ENCODE measurements at places on chromosomes 4 and X.

DNA sequence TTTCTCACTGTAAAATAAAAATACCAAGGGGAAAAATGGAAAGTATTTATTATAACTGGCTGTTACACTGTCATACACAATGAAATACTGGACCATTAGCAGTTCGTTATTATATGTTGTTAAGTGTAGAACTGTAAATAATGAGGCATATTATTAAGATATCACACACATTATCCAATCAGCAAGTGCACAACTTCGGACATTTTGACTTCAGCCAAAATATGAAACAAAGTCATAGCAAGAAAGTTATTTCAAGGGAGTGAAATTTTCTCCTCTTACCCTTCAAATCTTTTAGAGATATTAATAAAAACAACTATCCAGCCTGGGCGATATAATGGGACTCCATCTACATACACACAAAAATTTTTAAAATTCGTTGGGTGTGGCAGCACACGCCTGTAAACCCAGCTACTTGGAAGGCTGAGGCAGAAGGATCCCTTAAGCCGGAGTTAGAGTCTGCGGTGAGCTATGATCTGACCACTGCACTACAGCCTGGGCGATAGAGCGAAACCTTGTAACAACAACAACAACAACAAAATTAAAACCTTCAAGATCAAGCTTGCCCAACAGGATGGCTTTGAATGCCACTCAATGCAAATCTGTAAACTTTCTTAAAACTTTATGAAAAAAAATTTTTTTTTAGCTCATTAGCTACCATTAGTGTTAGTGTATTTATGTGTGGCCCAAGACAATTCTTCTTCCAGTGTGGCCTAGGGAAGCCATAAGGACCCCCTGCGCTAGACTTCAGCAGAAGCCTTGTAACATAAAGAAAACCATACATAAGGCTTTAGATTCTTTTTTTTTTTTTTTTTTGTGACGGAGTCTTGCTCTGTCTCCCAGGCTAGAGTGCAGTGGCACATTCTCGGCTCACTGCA, 1.3 kb upstream of the CISD2 start:
- no peak for DNase-seq

DNA sequence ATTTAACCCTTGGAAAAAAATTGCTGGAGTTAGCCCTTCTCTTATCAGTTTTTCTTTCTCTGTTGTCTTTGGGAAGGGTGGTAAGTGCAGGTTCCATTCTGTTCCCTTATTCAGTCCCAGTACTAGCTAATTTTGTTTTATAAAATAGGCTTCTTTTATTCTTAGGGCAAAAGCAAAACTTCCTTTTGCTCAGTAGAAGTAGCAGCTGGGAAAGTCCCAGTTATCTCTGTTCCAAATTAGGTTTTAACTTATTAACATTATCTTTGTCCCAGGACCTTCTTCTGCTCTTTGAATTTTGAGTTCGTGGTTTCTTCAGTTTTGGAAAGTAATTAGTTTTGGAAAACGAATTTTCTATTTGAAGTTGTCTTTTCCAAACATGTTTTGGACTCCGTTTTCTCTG, 61.1 kb downstream of the BANK1 start:
- no peak for DNase-seq

DNA sequence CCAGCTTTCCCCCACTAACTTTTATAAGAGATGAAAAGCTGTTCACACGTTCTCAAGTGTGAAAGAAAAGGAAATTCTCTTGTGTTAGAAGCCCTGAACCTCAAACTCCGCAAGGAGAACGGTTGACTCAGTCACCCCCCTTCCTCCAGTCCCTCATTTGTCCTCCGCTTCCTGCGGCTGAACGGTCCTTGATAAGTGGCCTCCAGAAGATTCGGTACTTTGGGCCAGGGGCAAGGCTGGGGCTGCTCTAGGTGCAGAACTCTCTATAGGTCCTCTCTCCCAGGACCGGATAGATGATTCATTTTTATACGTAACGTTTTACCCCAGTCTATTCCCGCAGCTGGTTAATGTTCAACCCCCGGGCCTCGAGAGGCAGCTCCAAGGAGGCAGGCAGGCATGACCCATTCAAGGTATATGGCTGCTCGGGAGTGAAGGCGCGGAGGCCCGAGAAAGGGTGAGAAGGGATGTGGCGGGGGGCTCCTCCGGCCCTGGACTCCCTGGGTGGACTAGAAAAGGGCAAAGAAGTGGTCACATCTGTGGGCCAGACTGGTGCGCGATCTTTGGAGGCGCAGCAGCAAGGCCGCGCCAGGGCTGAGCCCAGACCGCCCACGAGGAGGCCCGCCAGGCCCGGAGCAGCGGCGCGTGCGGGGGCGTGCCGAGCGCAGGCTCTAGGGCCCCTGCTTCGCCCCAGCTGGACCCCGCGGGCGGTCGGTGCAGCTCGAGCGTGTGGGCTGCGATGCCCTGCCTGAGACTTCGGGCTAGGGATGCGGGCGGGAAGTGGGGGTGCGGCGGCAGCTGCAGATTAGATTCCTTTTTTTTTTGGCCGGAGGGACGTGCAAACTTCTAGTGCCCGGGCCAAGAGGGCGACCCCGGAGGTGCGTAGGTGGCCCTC, 11.7 kb downstream of the PITX2 start:
- no peak for DNase-seq

DNA sequence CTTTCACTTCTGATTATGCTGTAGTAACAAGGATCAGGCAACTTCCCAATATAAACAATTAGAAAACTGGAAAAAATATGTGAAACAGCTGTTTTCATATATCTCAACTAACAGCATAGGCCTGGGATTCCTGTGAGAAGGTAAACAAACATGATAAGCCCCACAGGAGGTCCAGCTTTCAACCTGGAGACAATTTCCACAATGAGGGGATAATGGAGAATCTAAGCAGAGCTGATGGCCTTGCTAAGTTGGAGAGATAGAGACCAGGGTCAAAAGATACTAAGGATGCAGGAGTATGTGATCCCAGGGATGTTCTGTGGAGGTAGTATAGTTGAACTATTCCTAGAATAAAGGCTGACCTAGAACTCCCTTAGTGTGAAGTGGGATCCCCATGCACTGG, 452.3 kb upstream of the ACTRT1 start:
- no peak for DNase-seq

- DNase-seq: no peak
Observed at GRCh38 chrX:109773374-109773773, 40.3 kb upstream of the ACSL4 start.

- DNase-seq: no peak
Observed at GRCh38 chr4:78811034-78811433, 34.9 kb downstream of the BMP2K start.

- no peak for DNase-seq
Observed at GRCh38 chr4:37477126-37477525, 209.1 kb downstream of the RELL1 start.

- DNase-seq: no peak
Observed at GRCh38 chr4:166165829-166166420, 292.9 kb downstream of the TLL1 start.

- no peak for DNase-seq
Observed at GRCh38 chr4:37338972-37339371, 94.4 kb downstream of the NWD2 start.

DNA sequence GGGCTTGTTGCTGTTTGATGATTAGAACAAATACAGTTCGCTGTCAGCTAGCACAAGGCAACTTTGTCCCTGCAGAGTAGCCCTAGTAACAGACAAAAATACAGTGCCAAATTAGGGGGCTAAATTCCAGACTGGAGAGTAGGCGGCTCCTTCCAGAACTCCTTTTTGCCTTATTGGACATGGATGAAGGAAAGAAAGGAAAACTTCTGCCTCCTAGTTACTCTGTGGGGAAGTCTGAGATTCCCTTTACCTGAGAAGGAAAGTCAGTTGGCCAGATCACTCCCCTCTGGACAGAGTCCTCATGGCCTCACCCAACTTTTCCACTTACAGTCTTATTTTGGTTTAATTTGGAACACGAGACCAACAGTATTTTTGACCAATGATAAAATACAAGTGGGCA, 140.5 kb upstream of the ADAMTS3 start:
- DNase-seq: no peak

DNA sequence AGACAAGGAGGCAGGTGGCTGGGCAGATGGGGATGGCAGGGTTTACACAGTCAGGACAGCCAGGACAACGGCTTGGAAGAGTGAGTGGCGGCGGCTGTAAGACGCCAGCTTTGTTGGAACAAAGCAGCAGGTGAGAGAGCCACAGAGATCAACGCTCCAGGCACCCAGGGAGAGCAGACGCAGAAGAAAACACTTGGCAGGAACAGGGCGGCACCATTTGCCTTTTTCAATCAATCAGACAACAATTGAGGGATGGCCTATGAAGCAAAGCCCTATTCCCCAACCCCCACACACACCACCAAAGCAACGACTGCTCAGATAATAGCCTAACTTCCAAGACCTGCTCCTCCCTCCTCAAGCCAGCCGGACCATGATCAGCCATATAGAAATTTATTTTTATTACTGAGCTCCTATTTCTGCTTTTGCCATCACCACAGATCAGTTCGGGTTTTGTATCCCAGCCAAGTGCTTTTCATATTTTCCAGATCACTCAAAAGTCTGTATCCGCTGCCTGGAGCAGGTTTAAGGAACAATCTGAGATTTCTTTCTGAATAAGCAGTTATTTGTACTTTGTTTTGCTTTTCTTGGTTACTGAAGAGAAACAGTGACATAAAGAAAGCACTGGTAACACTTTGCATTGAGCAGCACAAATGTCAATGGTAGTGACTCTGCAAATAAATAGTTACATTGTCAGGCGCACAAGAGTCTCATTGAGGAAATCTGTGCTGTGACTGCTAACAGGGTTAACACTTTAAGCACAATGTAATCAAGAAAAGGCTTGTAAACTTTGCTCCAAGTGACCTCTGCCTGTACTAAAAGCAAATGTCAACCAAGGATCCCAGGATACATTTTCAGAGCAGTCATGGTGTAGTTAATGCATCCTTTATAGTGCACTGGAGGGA, 81.8 kb upstream of the RBPJ start:
- no peak for DNase-seq

DNA sequence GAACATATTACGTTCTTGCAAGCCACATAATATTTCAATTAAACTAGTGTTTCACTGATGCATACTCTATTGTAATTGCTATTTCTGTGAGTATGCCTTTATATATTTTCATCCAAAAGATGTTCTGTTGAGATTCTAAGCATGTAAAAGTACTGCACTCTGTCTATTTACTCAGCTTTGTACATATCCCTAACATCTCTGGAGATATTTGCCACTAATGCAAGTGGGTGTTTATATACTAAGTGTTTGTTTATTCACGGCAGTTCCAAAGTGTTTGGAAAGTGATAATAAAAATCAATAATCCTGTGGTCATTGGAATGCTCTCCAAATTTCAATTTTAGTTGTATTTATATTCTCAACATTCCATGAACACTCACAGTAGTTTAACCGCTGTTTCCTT, 1989.0 kb downstream of the C4orf33 start:
- no peak for DNase-seq

- no peak for DNase-seq
Observed at GRCh38 chr4:188714907-188715306, 575.7 kb downstream of the TRIML1 start.

GRCh38 chrX:97332963-97333362, 449.3 kb downstream of the RPA4 start:
- no peak for DNase-seq

DNA sequence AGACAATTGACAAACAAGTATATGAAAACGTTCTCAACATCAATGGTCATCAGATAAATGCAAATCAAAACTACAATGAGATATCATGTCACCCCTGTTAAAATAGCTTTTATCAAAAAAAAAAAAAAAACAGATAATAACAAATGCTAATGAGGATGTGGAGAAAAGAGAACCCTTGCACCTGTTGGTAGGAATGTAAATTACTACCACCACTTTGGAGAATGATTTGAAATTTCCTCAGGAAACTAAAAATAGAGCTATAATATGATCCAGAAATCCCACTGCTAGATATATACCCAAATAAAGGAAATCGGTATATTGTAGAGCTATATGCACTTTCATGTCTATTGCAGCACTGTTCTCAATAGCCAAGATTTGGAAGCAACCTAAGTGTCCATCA, 470.6 kb upstream of the FSTL5 start:
- no peak for DNase-seq

GRCh38 chrX:14038375-14039085, 8.8 kb upstream of the GEMIN8 start:
- no peak for DNase-seq

GRCh38 chr4:37988670-37989069, 28.5 kb downstream of the PTTG2 start:
- DNase-seq: no peak

GRCh38 chr4:57243076-57243475, 132.9 kb upstream of the IGFBP7 start:
- DNase-seq: no peak

- DNase-seq: peak; percentile 91
Observed at GRCh38 chr4:139651282-139652194, 14.1 kb upstream of the MGST2 start.

- no peak for DNase-seq
Observed at GRCh38 chr4:7498446-7499200, 63.9 kb upstream of the PSAPL1 start.

DNA sequence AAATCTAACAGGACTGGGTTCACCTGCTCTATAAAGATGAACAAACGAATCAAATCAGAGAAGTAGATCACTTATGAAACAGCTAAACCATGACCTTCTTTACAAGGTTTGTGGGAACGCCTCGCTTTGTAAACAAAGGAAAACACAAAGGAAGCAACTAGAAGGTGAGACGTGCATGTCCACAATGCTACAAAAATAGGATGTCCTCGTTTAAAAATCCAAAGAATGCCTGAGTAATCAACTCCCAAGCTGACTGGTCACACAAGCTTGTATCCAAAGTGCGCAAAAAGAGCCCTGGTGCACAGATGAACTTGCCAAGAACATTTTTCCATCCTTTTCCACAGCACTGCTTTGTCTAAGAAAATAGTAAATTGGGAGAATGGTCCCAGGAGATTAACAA, 6.3 kb upstream of the SH3KBP1 start:
- DNase-seq: no peak

DNA sequence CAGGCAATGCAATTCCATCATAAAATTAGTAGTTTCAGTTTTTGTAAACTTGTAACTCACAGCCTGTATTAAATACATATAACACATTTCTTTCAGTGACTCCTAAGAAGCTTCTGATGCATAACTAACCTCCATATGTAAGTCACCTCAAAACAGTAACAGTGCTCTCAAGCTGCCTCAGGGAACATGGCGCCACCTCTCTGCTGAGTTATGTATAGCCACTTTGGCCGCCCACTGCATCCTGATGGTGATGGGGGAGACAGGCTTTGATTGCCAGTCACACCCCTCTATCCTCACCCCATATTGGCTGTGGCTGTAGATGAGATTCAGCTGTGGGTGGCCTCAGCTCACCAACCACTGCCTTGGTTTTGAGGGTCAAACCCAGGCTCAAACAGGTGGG, 54.3 kb downstream of the LRBA start:
- no peak for DNase-seq

DNA sequence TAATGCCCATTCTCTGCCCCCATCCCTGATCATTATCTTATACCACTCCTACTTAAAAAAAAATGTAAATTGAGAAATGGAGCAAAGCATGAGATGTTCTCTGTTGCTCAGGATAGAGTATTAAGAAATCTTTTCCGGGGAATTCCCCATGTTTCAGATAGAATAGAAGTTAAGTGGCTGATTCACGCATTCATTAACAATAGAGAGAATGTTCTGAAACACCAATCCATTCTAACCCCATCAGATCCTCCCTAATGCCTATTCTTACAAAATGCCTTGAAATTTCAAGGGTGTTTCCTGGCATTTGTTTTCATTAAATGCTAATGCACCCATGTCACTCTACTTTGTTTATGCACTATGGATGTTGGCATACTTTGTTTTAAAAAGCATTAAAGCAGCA, 101.1 kb downstream of the AREG start:
- DNase-seq: no peak

- no peak for DNase-seq
Observed at GRCh38 chr4:19575924-19576323, 675.8 kb upstream of the SLIT2 start.

Data from sciatic nerve (tissue), 2 donors.